COR-L47 (cell line): ENCODE measurements at places on chromosomes 12 and 14.

GRCh38 chr14:100440207-100440631, 117.1 kb downstream of the SLC25A47 start:
- DNase-seq: peak; percentile 85

- no peak for DNase-seq
These were observed 112.5 kb downstream of the PTPRQ start for GRCh38 chr12:80556566-80556965.

GRCh38 chr12:1692226-1692625, 1.4 kb downstream of the ADIPOR2 start:
- no peak for DNase-seq

DNA sequence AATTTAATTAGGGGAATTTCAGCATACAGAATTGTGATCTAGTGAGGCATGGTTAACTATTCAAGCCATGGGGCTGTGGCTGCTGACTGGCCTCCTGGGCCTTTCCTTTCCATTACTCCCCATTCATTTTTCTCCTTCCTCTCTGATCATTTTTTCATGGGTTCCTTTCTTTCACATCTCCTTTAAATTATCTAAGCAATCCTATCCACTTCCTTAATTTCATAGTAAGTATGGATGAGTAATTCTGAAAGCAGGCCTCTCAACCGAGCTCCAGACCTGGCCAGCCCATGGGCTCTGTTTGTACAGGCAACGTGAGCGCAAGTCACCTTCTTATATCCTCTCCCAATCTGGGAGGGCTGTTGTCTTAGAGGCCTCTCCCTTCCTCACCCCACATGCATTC, 13.4 kb downstream of the CKAP4 start:
- DNase-seq: no peak

- no peak for DNase-seq
These were observed 42.2 kb upstream of the SLC6A13 start for GRCh38 chr12:304805-305204.

DNA sequence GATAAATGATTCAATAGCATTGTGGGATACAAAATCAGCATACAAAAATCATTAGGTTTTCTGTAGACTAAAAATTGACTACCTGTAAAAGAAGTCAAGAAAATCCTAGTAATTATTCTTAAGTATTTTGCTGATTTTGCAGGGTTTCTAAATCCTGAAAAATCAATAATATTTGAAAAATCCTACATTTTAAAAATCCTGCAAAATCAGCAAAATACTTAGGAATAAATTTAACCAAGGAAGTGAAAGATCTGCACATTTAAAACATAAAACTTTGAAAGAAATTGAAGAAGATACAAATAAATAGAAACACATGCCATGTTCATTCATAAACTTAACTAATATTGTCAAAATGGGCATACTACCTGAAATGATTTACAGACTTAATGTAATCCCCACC, 517.7 kb downstream of the RERGL start:
- no peak for DNase-seq

DNA sequence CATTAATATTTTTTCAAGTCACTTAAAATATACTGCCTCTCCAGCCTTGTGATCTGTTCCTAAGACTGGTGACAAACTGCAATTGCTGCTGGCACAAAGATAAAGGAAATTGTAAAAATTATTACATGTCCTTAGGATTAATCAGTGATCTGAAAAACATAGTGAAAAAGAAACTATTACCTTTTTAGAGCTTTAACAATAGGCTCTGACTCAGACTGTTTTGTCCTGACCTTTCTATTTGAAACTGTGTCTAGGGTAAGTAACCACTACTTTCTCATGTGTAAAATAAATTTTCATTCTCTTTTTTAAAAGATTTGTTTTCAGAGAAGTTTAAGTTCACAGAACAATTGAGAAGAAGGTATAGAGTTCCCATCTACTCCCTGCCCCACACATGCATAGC, 80.4 kb upstream of the CLEC14A start:
- DNase-seq: no peak

- no peak for DNase-seq
These were observed 75.8 kb downstream of the GPATCH2L start for GRCh38 chr14:76227450-76228050.

DNA sequence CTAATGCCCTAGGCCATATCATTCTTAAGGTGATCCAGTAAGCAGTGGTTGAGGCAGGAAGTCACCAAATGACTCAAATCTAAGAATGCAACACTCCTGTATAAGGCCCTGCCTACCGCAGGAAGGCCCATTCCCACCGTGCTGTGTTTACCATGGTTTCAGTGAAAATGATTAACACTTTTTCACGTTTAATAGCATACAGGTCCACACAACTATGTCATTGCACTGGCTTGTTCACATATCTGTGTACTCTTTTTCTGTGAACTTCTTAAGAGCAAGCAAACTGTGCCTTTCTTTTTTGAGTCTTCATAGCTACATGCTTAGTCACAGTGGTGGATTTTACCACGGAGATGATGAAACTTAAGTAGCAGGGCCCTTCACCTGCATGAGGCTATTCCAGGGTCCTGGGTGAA, 214.9 kb downstream of the CNTN1 start:
- DNase-seq: no peak

DNA sequence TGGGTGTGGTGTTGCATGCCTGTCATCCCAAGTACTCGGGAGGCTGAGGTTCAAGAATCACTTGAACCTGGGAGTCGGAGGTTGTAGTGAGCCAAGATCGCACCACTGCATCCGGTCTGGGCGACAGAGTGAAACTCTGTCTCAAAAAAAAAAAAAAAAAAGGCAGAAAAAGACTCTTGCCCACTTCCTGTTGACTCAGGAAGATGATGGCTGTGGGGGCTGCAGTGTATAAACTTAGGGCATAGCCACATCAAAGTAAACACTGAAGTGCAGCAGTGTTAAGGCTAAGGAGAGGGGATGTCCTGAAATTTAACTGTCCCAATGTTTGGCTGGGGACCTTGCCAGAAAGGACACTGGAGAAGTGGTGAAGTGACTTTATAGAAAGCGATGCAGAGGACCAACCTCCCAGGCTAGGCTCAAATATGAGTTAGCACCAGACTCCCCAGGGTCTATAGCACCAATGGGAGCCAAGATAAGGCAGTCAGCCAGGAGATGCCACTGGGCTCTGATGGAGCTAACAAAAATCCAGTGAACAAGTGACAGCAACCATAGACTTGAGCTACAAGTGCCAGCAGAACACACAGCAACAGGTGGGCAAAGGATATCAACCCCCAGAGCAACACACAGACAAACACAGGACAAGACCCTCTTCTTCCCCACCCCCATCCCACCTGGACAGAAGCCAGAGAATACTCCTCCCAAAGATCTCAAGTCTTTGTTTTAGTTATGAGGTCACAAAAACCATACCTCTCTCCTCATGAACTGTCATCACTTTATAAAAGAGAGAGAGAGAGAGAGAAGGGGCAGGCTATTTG, 28.0 kb downstream of the NELL2 start:
- DNase-seq: no peak

DNA sequence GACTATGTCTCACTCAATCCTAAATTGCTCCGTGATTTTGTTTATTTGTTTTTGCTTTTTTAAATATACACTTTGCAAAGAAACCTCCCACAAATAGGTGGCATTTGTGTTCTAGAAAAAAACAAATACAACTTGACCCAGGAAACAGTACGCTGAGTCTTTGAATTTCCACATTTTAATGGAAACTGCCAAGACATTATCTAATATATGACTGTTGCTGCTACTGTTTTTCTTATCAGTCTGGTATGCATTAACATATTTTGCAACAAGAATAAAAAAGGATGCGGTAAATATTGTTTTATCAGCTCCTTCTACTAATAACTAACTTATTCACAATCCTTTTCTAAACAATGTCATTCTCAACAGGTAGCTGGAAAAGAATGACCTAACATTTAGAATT, 187.4 kb downstream of the LRIG3 start:
- DNase-seq: no peak
